ENCODE measurements at places on chromosomes 5 and 9. TPM values are rescaled to one million over a fixed set of nuclear protein-coding genes. Genes with fewer than 3 reads are reported as not detected.

CORO2A gene
- 0.56 TPM for total RNA-seq

IFNA2 gene
- not detected for total RNA-seq

RASEF gene
- under 0.01 TPM for total RNA-seq

SCGB3A2 gene
- total RNA-seq: not detected

FAM221B gene
- not detected for total RNA-seq

PCDHGA8 gene
- total RNA-seq: 1.3 TPM

All from regular cardiac myocyte (primary cell).